NCI-H69 (cell line): ENCODE measurements at places on chromosomes 1 and 21.

GRCh38 chr1:226309398-226310244, 657 bp upstream of the LIN9 start:
- DNase-seq = peak; percentile 78

DNA sequence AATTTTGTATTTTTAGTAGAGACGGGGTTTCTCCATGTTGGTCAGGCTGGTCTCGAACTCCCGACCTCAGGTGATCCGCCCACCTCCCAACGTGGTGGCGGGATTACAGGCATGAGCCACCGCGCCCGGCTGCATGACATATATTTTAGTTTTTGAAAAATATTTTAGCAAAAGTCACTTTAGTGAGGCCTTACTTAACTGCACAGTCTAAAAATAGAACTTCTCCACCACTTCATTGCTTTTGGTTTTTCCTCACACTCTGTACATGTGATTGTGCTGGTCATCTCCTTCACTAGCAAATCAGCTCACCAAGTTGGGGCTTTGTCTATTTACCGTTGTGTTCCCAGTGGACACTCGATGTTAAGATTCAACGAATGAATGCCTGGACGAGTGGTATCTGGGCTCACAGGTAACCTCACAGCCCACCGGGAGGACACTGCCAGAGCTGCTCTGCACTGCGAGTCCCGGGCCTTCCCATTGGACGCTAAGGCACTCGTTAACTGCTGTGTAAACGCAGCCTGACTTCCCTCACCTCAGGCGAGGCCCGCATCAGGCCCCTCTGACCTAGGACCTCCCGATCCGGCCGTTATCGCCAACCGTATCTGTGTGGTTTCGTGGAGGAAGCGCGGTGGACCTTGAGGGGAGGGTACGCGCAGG, 14.0 kb upstream of the ZNF692 start:
- DNase-seq = peak; percentile 88

DNA sequence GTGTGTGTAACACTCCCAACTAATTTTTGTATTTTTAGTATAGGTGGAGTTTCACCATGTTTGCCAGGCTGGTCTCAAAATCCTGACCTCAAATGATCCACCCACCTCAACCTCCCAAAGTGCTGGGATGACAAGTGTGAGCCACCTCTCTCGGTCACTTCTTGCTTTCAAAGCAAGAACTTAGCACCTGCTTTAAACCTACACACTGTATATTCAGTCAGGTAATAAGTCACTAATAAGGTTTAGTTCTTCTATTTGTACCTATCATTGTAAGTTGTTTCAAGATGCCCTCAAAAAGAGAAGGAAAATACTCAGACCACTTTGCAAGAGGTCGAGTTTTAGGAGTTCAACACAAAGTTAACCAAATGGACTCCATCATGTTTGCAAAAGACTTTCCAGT, 431.3 kb downstream of the MRPL39 start:
- no peak for DNase-seq

- no peak for DNase-seq
These were observed 30.1 kb downstream of the SZRD1 start for GRCh38 chr1:16397120-16397519.

GRCh38 chr1:26744075-26744959, 43.4 kb upstream of the PIGV start:
- peak; percentile 47 for DNase-seq

DNA sequence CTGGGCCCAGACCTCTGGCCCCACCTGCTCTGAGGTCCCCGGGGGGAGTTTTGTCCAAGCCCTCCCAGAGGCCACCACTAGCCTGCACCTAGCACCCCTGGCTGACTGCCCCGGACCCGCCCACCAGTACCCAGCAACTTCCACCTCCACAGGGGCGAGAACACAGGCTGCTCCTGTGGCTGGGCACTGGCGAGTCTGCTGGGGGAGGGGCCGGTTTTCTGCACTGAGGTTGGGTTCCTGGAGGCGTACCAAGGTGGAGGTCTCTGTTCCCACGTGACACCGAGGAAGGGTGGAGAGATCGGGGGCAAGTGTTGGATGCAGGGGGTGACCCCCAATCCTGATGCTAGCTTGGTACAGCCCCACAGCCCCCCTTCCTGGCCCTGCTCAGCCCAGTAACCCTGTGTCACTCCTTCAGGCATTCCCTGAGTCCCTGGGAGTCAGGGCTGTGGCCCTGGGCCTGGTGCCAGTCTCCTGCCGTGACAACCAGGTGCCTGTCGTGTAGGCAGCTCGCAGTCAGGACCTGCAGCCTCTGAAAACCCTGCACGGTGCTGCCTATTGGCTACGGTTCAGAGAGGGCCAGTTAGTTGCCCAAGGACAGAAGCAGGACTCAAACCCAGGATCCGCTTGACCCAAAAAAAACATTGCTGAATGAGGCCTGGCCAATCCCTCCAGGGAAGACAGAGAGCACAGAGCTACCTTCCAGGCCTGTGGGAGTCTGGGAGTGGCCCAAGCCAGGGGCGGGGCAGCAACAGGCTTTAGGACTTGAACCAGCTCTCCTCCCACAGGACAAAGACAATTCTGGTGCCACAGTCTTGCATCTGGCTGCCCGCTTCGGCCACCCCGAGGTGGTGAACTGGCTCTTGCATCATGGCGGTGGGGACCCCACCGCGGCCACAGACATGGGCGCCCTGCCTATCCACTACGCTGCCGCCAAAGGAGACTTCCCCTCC, 3.1 kb downstream of the ESPN start:
- peak; percentile 61 for DNase-seq

DNA sequence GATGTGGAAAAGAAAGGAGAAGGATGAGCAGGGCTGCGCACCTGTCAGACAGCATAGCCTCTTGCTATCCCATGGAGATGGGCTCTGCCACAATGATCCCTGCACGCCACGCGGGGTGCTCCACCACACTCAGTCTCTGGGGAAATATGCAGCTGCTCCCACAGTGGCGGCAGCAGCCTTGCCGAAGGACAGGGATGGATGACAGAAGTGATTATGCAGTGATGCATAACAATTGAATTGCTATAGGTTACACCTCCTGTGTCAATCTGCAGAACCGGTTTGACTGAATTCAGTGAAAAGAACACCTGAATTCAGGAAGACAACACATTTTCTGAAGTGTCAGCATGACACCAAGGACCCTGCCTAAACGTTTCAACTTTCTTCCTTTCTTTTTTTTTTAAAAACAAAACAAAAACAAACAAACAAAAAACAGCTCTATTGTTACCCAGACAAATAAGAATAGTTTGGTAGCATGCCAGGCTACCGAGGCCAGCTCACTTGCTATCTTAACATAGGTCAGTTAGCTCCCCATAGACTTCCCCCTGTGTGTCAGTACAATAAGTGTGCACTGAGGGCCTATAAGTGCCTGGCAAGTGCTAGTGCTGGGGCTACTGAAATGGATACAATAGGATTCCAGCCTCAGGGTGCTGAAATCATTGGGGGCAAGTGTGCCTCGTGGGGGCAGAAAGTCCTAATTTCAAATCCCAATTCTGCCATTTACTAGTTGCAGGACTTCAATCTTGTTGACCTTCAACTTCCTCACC, 127.6 kb upstream of the LMO4 start:
- DNase-seq = peak; percentile 35

DNA sequence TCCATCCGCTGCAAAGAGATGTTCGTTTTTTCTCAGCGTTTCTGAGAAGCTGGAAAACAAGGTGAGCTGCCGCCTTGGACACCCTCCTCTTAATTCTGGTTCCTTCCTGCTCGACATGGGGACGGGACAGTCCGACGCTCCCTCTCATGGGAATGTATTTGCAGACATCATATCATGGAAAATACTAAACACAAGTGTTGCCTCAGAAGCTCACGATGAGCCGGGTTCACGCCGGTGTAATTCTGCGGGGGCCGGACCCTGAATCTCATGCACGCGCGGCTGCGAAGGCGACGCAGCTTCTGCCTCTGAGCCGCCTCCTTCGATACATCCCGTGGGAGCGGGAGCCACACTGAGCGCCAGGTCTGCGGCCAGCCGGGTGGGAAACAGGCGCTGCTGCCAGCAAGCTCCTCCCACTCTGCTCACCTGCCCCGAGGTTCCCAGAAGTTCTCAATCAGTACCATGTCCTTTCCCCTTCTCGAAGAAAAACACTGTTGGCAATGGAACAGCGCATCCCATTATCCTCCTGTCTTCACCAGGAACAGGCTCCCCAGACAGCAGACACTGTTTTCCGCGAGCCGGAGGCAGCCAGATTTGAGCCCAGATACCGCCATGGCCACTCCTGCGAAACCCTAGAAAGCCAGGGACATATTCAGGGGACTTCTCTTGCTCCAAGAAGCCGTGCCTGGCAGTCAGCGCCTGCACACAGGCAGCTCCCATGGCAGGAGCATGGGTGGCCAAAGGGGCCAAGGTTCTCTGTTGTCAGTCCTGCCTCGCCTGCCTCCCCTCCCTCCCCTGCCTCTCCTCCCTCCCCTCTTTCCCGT, 98.0 kb downstream of the WDR4 start:
- DNase-seq = peak; percentile 88

DNA sequence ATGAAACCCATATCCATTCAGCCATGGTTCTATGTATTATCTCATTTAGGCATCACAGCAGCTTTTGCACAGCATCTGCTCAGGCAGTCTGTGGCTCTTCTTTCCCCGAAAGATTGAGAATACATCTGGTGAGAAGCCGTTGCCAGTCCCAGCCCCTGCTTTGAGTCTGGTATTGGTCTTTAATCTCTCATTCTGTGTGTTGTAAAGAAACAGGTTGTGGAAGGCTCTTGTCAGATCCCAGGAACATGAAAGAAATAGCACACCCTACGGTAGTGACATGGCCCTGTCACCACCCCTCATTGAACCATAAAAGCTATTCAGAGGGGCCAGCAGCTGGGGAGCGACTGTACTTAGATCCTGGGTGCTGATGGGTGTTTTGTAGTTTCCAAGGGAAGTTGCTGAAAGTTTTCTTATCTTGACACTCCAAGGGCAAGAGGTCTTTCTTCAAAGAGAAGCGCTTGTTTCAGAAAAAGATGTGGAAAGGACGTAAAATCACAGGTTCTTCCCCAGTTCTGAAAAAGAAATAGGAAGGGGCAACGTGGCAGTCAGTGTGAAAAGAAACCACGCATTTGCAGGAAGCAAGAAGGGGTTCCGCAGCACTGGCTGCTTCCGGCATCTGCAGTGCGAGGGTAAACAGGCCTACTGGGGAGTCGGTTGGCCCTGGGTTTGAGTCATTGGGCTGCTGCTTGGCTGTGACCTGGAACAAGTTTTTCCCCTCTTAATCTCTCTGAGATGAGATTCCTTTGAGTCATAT, 145.0 kb downstream of the DHRS3 start:
- no peak for DNase-seq

DNA sequence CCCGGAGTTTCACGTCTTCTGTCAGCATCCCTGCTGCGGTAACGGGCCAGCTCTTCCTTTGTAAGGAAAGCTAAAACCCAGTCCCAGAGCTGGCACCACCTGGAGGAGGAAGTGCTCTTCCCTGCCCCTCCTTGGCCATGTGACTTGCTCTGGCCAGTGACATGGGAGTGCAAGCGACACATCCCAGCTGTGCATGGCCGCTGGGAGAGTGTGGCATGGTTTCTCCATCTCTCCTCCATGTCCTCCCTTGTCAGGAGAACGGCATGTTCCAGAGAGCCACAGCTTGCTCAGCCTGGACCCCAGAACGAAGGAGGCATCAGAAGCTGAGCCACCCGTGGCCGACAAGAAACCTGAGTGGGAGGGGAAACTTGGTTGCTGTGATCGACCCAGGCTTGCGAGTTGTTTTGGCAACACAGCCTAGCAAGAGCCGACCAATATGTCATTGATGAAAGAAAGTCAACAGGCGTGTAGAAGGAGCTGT, 2.7 kb upstream of the PRXL2B start:
- peak; percentile 62 for DNase-seq

DNA sequence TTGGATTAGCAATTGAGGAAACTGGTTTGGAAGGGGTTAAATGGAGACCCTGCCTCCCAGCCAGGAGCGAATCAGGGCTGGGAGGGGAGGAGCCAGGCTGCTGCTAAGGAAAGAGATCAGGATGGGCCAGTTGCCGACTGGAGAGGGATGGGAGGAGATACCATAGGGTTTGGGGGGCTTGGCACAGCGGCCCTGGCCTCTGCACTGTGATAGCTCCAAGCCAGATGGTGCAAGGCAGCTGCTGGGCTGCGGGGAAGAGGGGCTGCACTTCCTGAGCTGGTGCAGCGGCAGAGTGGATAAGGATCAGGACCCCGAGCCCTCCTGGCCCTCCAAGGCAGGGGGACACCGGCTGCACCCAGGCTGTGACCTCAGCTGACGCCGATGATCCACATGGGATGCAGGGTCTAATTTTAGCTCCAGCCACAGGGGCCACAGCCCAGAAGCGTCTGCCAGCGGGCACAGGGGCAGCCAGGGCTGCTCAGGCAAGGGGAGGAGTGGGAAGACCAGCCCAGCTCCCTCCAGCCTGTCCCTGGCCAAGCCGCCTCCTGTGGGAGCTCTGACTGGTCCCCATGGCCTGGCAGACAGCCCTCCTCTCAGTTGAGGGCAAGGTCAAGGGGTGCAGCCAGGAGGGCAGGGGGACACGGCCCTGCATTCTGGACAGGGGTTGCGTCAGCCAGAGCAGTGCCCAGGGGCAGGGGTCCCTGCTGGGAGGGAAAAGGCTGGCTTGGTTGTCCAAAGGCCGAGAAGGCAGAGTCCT, at the start of gene EXTL1:
Gene EXTL1, plus strand, starts transcription at position 129 of the 757 bp plus-strand sequence. CDS start 872 bp downstream, outside the sequence.
- peak; percentile 30 for DNase-seq

DNA sequence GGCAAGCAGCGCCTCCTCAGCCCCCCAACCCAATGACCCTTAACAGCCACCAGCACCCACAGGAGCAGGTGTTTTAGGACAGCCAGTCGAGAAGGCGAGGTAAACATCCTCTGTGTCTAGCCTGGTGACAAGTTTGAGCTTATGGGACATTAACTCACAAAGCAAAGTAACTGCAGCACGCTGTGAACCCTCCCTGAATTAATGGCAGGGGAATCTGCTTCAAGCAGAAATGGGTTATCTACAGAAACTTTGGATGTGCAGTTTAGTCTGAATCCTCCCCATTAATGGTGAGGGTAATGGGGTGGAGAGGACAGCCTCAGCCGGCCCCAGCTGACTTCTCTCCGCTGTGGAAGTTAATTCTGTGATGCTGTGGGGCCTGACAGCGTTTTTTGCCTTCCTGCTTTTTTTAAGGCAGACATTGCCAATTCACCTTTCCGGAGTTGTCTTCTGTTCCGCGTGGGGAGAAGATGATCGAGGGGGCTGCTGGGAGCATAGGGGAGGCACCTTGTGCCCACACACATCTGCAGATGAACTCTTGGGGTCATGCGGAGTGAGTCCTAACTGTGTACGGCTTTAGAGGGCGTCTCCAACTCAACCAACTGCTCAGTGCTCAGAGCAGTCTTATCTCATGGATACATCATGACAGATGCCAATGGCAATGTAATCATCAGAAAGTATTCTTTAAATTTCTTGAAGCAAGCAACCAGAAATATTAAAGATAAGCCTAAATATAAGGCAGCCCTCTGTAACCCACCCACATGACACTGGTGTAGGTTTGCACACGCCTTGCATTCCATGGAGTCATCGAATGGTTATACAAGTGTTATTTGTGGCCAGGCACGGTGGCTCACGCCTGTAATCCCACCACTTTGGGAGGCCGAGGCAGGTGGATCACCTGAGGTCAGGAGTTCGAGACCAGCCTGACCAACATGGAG, 41.0 kb downstream of the POFUT2 start:
- no peak for DNase-seq
